ENCODE measurements at places on chromosomes 6 and 20.

DNA sequence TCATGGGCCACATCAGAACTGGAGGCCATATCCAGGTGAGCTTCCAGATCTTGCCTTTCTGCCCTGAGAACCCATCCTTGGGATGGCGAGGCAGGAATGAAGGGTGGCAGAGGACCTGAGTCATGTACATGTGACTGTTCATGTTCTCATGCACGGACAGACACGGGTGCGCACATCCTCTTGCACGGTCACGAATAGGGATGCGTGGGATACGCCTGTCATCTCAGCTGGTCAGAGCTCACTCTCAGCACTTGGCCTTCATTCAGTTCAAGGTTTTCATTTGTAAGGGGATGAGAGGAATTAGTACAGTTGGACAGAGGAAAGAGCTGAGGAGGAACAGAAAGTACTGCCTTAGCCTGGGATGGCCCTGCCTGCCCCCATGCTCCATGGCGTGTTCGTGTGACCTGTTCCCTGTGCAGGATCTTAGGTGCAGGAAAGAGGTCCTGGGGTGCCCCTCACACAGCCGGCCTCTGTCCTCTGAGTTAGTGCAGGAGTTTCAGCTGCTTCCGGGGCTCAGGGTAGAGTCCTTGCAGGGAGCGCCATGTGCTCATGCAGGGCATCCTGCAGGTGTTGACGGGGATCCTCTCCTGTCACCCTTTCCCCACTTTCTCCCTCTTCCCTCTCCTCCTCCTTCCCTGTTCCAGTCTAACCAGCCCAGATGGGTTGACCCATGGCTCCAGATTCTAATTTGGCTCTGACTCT, 173.4 kb downstream of the DTNBP1 start:
- H3K4me3 ChIP-seq: no peak overlapping the region
- H3K27ac ChIP-seq: no peak overlapping the region
- H3K36me3 ChIP-seq: peaks cover 19% of the 10 kb centered on the region
- DNase-seq: no peak
- no peaks in the 10 kb centered on the region for H3K27me3 ChIP-seq

- no peaks in the 10 kb centered on the region for H3K27me3 ChIP-seq
- H3K36me3 ChIP-seq: no peaks in the 10 kb centered on the region
- no peak overlapping the region for H3K27ac ChIP-seq
- H3K4me3 ChIP-seq: no peak overlapping the region
These were observed 160.7 kb downstream of the ZFAND3 start for GRCh38 chr6:37980222-37980595.

DNA sequence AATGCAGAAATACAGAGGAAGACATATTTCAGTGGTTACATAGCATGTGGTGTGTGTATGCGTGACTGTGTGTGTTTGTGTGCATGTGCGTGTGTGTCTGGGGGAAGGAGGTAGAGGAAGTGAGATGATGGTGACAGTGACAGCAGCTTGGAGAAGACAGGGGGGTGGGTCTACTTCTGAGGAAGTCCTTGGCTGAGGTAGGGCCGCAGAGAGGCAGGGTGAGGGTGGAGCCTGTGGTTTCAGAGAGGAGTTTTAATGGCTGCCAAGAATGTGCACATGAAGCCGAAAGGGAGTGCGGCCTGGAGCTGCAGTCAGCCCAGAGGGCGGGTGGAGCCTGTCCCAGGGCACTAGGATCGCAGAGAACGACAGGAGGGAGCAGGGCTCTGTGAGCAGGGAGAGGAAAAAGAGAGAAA, 22.7 kb upstream of the RNF24 start:
- no peak for DNase-seq
- H3K27ac ChIP-seq: peak overlapping the region; percentile 39
- peaks cover 35% of the 10 kb centered on the region for H3K4me1 ChIP-seq
- H3K36me3 ChIP-seq: no peaks in the 10 kb centered on the region

- no peak overlapping the region for H3K27ac ChIP-seq
- H3K36me3 ChIP-seq: no peaks in the 10 kb centered on the region
- H3K4me1 ChIP-seq: peaks cover 8% of the 10 kb centered on the region
These were observed 23.1 kb upstream of the UBE2J1 start for GRCh38 chr6:89375427-89376267.

DNA sequence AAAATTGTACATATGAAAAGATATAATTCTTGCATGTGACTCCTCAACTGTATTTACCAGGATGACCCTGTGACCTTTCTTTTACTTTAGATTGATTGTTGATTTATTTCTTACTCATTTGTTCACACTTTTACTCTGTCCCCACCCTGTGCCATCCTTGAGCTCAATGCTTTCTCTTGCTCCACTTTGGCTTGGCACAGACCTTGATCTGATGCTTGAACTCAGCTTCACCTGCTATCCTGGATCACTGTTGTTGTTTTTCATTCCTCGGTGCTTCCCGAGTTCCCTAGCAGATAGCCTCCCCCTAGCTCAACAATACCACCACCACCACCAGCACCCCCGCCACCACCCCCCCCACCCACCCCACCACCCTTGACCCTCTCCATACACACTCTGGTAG, 102.1 kb downstream of the EYA4 start:
- H3K27ac ChIP-seq: no peak overlapping the region
- no peaks in the 10 kb centered on the region for H3K4me1 ChIP-seq
- DNase-seq: no peak
- no peaks in the 10 kb centered on the region for H3K36me3 ChIP-seq

GRCh38 chr6:118240878-118241528, 307.1 kb upstream of the PLN start:
- no peaks in the 10 kb centered on the region for H3K27me3 ChIP-seq
- no peak overlapping the region for H3K4me3 ChIP-seq
- H3K27ac ChIP-seq: no peak overlapping the region

DNA sequence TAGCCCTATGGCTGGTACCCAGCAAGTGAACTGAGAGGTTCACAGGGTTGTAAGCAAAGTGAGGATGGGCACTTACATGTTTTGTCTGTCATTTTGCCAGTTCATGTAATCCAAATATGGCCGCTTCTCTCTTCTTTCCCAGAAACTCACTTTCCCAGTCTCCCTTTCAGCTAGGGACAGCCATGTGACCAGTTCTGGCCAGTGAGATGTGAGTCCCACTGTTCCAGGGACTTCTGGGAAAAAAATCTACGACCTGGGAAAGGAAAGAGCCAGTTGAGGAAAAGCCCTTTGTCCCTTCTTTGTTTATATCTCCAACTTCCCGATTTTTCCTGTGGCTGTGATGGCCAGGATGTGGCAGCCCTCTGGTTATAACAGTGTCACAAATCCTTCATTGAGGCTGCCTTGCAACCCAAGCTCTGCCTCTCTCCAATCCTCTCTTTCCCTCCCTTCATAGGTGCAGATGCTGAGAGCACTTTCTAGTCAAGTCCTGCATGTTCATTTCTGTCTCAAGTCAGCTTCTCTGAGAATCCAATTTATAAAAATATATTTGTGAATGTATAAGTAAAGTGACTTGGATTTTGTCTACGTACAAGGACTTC, 148.6 kb upstream of the ZFP64 start:
- no peak for DNase-seq
- no peaks in the 10 kb centered on the region for H3K27me3 ChIP-seq
- H3K4me1 ChIP-seq: no peaks in the 10 kb centered on the region
- no peak overlapping the region for H3K27ac ChIP-seq

DNA sequence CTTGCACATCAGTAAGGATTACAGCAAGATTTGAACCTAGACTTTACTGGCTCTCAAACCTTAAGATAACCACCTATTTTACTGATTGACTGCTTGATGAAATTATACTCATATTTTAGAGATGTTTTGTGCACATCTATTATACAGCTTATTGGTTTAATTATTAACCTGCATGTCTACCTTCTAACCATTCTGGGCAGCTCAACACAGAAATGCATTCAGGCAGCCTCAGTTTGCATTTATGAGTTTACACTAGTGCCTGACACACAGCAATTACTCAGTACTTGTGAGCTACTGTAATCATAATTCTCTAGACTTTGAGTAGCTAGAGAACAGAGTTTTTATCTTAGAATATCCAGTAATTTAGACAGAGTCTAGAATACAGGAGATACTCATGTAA, 273.9 kb upstream of the THEMIS start:
- no peaks in the 10 kb centered on the region for H3K36me3 ChIP-seq
- no peaks in the 10 kb centered on the region for H3K27me3 ChIP-seq
- H3K4me1 ChIP-seq: no peaks in the 10 kb centered on the region
- DNase-seq: no peak
- H3K4me3 ChIP-seq: no peak overlapping the region
- no peak overlapping the region for H3K27ac ChIP-seq

- peaks cover 42% of the 10 kb centered on the region for H3K4me1 ChIP-seq
- H3K4me3 ChIP-seq: no peak overlapping the region
- no peaks in the 10 kb centered on the region for H3K36me3 ChIP-seq
- DNase-seq: no peak
These were observed 39.5 kb downstream of the NCR2 start for GRCh38 chr6:41374618-41375590.

DNA sequence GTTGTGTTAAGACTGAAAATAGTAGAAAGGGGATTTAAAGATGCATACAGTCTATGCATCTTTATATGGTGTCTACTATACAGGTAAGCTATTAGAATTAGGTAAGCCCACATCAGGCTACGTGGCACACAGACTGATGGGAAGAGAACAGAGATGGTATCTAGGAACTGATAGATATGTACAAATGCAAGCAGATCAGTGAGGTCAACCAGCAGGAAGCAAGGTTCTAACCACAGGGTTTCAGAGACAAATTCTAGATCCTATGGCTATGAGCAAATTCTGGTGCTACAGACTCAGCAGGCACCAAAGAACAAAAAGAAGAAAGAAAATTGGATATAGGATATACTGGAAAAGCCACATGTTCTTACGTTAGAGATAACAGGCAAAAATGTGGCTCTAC, 110.6 kb downstream of the TRDN start:
- no peak overlapping the region for H3K27ac ChIP-seq
- no peaks in the 10 kb centered on the region for H3K36me3 ChIP-seq
- no peak for DNase-seq
- no peak overlapping the region for H3K4me3 ChIP-seq
- no peaks in the 10 kb centered on the region for H3K4me1 ChIP-seq

GRCh38 chr6:32922083-32922482, 18.7 kb downstream of the HLA-DMB start:
- no peak overlapping the region for H3K27ac ChIP-seq
- H3K4me3 ChIP-seq: no peak overlapping the region
- no peaks in the 10 kb centered on the region for H3K36me3 ChIP-seq
- DNase-seq: no peak
- no peaks in the 10 kb centered on the region for H3K4me1 ChIP-seq

GRCh38 chr6:12844284-12845223, 128.0 kb downstream of the PHACTR1 start:
- no peaks in the 10 kb centered on the region for H3K36me3 ChIP-seq
- no peaks in the 10 kb centered on the region for H3K4me1 ChIP-seq
- H3K27ac ChIP-seq: no peak overlapping the region
- no peaks in the 10 kb centered on the region for H3K27me3 ChIP-seq

GRCh38 chr6:72916906-72917305, 295.0 kb downstream of the KCNQ5 start:
- no peaks in the 10 kb centered on the region for H3K4me1 ChIP-seq
- H3K27me3 ChIP-seq: no peaks in the 10 kb centered on the region
- no peak overlapping the region for H3K27ac ChIP-seq
- H3K4me3 ChIP-seq: no peak overlapping the region
- no peak for DNase-seq

DNA sequence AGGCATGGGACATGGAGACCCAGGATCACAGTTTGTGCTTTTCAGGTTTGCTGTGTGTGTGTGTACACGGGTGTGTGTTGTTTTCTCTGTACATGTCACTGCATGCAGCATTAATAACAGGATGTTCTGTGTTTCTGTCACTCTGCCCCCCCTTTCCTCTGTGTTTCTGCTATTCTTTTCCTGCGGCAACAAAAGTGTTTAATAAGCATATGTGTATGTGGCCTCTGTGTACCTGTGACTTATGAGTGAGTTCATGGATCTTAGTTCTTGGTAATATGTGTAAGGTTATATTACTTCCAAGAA, 9.8 kb downstream of the SYNGAP1 start:
- DNase-seq: no peak
- no peaks in the 10 kb centered on the region for H3K27me3 ChIP-seq
- H3K27ac ChIP-seq: peak overlapping the region; percentile 96
- no peak overlapping the region for H3K4me3 ChIP-seq

GRCh38 chr20:57399587-57400155, 8.5 kb downstream of the RBM38 start:
- peaks cover 50% of the 10 kb centered on the region for H3K4me1 ChIP-seq
- no peaks in the 10 kb centered on the region for H3K36me3 ChIP-seq
- H3K4me3 ChIP-seq: no peak overlapping the region

DNA sequence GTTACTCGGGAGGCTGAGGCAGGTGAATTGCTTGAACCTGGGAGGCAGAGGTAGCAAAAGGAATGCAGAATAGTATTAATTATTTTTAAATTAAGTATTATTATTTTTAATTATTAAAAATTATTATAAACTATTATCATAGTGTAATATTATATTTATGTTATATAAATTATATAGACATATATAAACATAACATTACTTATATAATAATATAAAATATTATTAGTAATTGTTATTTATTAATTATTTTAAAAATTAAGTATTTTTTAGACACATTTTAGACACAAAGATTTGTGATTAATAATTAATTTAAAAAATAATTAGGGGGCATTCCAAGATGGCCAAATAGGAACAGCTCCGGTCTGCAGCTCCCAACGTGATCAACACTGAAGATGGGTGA, 31.7 kb upstream of the TGM3 start:
- no peaks in the 10 kb centered on the region for H3K27me3 ChIP-seq
- H3K4me3 ChIP-seq: no peak overlapping the region
- no peaks in the 10 kb centered on the region for H3K4me1 ChIP-seq
- H3K27ac ChIP-seq: no peak overlapping the region

- H3K36me3 ChIP-seq: no peaks in the 10 kb centered on the region
- no peak overlapping the region for H3K27ac ChIP-seq
- no peak overlapping the region for H3K4me3 ChIP-seq
- peak; percentile 54 for DNase-seq
- H3K4me1 ChIP-seq: no peaks in the 10 kb centered on the region
These were observed 16.8 kb downstream of the SCML4 start for GRCh38 chr6:107807196-107807811.

DNA sequence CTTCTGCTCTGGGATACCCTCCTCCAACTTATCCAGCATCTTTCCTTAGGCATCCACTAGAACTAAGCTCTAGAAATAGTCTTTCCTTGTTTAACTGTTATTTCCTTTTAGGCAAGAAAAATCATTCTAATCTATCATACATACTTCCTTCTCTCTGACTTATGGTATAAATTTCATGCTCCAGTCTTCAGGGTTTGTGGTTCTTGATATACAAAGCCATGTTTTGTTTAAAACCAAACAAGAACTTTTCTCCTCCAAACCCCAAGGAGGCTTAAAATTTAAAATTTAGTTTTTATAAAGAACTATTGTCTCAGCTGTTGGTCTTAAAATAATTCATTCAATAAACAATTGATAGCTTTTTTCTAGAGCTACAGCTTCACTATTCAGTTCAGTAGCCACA, 77.2 kb downstream of the CD164 start:
- H3K27ac ChIP-seq: no peak overlapping the region
- no peak for DNase-seq
- H3K4me3 ChIP-seq: no peak overlapping the region
- H3K4me1 ChIP-seq: no peaks in the 10 kb centered on the region
- no peaks in the 10 kb centered on the region for H3K36me3 ChIP-seq
- no peaks in the 10 kb centered on the region for H3K27me3 ChIP-seq

- no peak overlapping the region for H3K27ac ChIP-seq
- H3K4me1 ChIP-seq: no peaks in the 10 kb centered on the region
- H3K4me3 ChIP-seq: no peak overlapping the region
- no peaks in the 10 kb centered on the region for H3K27me3 ChIP-seq
- no peak for DNase-seq
- H3K36me3 ChIP-seq: no peaks in the 10 kb centered on the region
These were observed 45.5 kb downstream of the MLIP start for GRCh38 chr6:54156650-54157250.
